ENCODE measurements at places on chromosomes 2 and 18.

DNA sequence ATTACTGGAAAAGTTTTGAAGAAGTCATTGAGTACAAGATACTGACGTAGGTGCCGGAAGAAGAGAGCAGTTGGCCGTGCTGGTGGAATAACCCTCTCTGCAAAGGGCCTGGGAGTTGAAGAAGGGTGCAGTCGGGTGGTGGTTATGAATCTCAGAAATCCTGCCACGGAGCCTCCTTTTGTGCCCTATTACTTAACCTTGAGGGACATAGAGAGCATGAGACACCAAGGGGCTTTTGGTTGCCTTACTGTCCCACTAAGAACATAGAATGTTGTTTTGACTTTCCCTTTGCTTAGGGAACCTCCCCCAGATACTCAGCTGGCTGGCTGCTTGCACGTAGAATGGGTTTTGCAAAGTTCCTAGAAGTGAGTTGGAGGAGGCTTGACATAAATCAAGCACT lies 1.3 kb upstream of the CD28 start:
- DNase-seq, result peak; percentile 21

- no peak for DNase-seq
Observed at GRCh38 chr2:175277772-175278171, 96.3 kb upstream of the ATP5MC3 start.

DNA sequence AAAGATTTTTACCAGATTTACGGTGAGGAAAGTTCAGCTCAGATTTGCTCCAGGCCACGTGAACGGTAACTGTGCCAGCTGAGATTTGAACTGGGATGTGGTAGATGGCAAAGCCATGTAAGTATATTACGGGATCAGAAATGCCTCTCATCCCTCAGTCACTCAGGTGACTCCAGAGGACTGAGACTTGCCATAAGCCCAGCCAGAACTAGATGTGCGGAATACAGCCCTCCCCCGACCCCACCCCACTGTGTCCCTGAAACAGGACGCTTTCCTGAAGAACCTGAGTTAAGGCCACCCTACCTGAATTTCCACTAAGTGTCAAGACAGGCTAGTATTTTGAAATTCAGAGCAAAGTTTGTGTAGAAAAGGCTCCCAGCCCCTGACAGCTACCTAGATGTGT lies 1.3 kb upstream of the FHL2 start:
- no peak for DNase-seq

DNA sequence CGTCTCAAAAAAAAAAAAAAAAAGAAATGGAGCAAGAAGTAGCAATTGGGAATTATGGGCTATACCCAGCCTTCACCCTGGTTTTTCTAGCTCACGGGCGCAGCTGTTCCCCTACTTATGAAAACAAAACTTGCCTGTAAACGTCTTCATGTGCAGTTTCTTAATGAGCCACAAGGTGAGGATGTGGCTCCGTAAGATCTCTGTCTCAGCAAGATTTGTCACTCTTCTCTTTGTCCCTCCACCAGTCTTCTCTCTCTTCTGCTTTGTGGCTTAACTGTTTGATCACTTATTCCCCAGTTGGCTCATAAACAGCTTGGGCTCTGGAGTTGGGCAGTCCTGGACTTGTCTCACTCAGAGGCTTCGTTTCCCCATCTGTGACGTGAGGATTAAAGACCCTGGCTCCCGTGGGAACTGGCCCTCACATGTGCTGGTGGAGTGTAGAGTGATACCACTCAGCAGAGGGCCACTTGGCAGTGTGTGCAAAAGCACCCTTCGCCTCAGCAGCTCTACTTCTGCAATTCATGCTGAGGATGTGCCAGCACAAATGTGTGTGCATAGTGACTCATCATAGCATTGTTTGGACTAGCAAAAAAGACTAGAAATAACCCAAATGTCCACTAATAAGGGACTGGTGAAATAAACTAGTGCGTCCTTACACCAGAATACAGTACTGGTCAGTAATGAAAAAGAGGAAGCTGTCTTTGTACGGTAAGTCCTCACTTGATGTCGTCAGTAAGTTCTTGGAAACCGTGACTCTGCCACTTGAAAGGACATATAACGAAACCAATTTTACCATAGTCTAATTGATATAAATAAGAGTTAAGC lies 8.7 kb downstream of the CEP68 start:
- DNase-seq, result no peak

- DNase-seq, result no peak
Observed at GRCh38 chr2:156982615-156983014, 274.9 kb upstream of the GALNT5 start.

DNA sequence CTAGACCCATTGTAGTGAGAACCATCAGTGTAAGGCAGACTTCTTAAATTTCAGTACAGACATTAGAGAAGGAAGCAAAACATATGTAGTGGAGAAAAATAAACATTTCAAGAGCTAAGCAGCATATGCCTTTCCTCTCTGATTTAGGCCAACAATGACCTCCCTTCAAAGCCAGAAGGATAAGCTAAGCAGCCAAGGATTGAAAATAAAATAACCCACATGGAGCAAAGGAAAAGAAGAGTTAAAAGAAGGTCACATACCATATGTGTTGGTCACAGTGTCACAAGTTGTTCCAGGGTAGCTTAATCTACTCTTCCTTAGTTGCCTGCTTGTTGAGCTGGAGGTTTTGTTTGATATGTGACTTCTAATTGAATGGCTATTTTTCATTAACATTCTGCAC lies 15.6 kb upstream of the LAMA1 start:
- DNase-seq, result no peak

- no peak for DNase-seq
Observed at GRCh38 chr2:37468170-37468569, 123.7 kb downstream of the QPCT start.

DNA sequence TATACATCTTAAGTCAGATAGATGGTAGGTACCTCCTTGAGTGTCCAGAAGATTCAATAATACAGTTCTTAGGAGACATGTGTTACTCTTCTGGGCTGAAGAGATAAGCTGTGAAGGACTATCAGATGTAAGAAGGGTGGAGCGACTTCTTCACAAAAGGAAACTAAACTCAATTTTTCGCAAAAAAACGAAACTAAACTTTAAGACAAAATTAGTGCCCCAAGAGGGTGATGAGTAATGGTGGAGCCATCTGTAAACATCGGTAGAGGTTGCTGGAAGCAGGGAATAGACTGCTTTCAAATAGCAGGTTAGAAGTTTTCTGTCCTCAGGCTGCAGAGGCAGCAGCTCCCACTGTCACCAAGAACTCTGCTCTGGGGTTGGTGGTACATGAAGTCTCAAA lies 111.6 kb upstream of the TACR1 start:
- DNase-seq, result no peak

DNA sequence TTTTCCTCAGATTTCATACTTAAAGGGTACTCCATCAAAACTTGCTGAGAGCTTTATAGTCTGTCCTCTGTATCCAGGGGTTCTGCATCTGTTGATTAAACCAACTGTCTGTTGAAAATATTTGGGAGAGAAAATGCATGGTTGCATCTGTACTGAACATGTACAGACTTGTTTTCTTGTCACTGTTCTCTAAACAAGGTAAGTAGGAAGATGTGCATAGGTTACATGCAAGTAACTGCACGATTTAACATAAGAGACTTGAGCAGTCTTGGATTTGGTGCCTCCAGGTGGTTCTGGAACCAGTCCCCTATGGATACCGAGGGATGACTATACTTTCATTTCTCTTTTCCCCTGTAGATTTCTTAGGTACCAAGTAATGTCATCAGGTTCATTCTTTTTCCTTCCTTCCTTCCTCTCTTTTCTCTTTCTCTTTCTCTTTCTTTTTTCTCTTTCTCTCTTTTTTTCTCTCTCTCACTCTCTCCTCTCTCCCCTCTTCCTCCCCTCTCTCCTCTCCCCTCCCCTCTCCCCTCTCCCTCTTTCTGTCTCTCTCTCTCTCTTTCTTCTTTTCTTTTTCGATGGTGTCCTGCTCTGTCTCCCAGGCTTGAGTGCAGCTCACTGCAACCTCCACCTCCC lies 23.2 kb downstream of the ADNP2 start:
- DNase-seq, result no peak

DNA sequence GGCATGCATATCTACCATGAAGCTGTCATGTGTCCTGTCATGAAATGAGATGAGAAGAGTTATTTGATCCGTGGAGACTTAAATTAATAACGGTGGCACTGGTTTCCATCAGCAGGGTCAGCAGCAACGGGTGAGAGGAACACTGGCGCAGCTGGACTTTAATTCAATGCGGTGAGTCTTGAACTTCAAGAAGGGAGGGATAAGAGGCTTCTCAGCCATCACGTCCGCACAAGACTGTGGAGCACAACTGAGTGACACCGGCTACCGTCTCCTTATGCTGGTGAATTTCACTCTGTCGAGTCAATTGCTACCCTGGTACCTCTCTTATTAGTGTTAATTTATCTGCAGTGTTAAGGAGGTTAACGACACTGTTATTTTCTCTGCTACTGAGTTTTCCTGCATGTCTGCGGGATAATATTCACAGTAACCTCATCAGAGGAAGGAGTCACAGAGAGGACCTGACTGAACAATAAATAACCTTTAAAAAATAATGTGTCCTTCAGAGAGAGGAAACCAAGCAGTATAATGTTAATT lies 236.8 kb downstream of the EPHA4 start:
- no peak for DNase-seq

GRCh38 chr2:228675646-228676045 lies 494.2 kb upstream of the SPHKAP start:
- no peak for DNase-seq

DNA sequence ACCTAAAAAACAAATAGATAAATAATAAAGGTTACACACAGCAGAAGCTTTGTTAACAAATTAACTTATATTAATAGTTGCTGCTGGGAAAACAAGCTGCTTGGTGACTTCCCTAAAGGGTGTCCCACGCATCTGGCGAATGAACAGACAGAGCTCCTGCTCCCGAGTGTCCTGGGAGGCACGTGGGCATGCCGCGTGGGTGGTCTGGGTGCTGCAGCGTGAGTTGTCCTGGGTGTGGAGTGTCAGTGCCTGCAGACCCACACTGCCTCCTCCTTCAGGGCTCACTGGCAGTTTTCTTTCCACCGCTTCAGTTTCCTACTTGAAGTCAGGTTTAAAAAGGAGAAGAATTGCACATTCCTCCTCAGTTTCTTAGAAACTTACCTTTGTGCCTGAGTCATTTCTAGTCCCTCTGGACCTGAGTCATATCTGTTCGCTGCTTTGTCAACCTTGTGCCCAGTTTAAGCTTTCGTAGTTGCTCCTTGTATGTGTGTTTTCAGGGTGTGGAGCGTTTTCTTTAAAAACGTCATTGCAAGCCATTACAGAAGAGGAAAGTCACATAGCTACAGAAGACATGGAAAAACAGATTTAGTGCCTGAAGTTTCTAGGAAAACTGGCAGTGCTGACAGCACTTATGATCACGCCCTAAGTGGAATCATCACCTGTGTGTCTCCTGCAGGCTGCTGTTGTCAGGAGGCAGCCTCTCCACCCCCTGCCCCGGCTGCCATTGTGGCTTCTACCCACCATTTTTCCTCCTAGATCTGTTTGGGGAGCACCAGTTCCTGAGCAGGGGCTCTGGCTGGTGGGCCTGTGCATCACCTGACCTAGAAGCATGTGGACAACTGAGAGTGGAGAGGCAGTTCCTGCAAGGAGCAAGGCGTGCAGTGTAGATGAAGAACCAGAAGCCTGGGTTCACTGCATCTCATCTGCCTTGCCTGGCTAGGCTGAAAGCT lies 24.5 kb downstream of the IMPA2 start:
- no peak for DNase-seq

GRCh38 chr2:20641123-20641985 lies 9.5 kb downstream of the HS1BP3 start:
- DNase-seq, result no peak

GRCh38 chr2:45915523-45915922 lies 264.0 kb downstream of the PRKCE start:
- no peak for DNase-seq

Data from activated T-cell treated with anti-CD3 and anti-CD28 coated beads for 48 hours (primary cell).